ENCODE measurements at places on chromosomes 16 and 17. TPM values are rescaled to one million over a fixed set of nuclear protein-coding genes. Genes with fewer than 3 reads are reported as not detected.
A peak's percentile ranks its signal among the peaks of the same experiment; 100 is the strongest.

CCL23 gene
- polyA plus RNA-seq: 24.4 TPM

TLK2 gene
- 6.0 TPM for polyA plus RNA-seq

SLC7A6OS gene
- polyA plus RNA-seq: 4.8 TPM

SLC47A1 gene
- 34.8 TPM for polyA plus RNA-seq

QRICH2 gene
- 0.67 TPM for polyA plus RNA-seq

HELZ gene
- 20.2 TPM for polyA plus RNA-seq

KRTAP3-1 gene
- polyA plus RNA-seq: not detected

TMEM235 gene
- polyA plus RNA-seq: 0.02 TPM

COG4 gene
- polyA plus RNA-seq: 26.7 TPM

PIMREG gene
- polyA plus RNA-seq: 0.75 TPM

TMEM97 gene
- polyA plus RNA-seq: 29.5 TPM

GRCh38 chr16:23026784-23027362, 122.4 kb downstream of the USP31 start:
- H3K27me3 ChIP-seq: no peaks in the 10 kb centered on the region
- H3K4me3 ChIP-seq: no peak overlapping the region
- H3K36me3 ChIP-seq: no peaks in the 10 kb centered on the region
- no peak for DNase-seq
- no peak overlapping the region for H3K27ac ChIP-seq

DNA sequence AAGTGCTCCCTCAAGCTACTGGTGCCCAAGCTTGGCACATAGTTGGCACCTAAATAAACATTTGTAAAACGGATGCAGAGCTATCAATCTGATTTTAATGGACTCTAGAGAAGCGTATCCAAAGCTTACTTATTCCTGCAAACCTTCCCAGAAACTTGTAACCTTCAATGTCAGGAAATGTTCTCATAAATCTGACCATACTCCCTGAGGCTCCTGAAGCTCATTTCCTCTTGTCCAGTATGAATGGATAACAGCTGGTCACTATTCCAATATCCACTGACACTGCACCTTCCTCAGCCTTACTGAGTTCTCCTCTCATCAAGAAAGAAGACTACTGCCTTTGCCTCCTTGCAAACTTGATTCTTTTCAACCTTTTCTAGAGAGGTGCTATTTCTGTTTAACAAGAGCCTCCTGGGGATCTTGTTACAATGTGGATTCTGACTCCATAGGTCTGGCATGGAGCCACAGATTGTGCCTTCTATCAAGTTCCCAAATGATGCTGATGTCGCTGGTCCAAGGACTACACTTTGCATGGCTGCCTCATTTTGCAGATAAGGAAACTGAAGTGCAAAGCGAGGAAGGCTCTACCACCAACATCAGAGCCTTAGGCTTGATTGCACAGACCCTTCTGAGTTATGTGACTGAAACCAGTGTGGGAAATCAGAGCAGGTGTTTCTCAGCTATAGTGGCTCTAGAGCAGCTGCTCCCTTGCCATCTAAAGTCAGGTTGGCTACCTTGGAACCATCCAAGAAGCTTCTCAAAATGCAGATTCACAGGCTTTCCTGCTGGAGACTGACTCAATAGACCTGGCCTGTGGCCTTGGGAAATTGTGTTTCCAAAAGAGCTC, 377.8 kb downstream of the SOX9 start:
- H3K4me3 ChIP-seq: no peak overlapping the region
- no peak overlapping the region for H3K27ac ChIP-seq
- peaks cover 8% of the 10 kb centered on the region for H3K4me1 ChIP-seq

DNA sequence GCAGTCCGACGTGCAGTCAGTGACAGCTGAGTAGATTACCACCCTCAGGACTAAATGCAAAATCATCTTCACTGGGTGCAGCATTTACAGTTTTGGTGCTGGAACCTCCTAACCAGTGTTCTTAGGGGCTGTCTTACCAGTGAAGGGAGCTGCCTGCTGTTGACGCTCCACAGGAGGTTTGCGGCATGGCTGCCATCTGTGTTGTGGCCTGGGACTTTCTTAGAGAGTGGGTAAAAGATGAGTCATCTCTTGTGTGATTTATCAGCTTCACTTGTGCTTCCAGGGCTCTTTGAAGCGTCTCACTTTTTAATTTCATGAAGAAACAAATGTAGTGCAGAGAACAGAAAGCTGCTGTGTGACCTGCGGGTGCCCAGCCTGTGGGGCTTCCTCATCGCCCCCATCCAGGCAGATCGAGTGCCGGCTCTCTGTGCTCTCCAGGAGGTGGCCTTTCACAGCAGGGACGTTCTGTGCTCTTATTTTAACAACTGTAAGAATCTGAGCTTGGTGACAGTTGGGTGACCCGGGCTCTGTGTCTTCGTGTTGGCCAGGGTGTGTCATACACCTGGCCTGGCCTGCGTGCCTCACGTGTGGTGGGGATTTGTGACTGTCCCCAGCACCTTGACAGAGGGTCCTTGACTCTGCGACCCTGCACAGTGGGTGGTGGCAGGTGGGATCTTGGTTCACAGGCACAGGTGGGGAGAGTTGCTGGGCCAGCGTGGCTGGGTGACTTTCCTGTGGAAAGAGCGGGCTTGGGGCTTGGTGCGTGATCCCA, 24.3 kb upstream of the ZNF750 start:
- no peak overlapping the region for H3K4me3 ChIP-seq
- no peak for DNase-seq
- H3K4me1 ChIP-seq: no peaks in the 10 kb centered on the region

DNA sequence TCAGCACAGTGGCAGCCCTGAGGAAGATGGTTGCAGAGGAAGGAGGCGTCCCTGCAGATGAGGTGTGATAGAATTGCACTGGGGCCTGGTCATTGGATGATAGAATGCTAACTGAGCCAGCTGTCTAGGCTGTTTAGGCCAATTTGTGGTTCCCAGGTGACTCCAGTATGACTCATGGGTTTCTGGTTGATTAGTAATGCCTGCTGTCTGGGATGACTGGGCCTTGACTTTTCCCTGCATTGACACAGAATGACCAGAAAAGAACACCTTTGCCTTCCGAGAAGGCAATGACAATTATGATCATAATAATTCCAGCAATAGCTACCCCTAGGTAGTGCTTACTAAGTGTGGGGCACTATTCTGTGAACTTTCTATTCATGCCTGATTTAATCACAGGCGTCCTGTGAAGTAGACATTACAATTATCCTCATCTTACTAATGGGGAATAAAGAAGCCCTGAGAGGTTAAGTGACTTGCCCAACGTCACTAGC, 31.5 kb downstream of the USP43 start:
- no peaks in the 10 kb centered on the region for H3K4me1 ChIP-seq
- H3K36me3 ChIP-seq: peaks cover 2% of the 10 kb centered on the region
- DNase-seq: no peak
- no peak overlapping the region for H3K27ac ChIP-seq
- H3K4me3 ChIP-seq: no peak overlapping the region

DNA sequence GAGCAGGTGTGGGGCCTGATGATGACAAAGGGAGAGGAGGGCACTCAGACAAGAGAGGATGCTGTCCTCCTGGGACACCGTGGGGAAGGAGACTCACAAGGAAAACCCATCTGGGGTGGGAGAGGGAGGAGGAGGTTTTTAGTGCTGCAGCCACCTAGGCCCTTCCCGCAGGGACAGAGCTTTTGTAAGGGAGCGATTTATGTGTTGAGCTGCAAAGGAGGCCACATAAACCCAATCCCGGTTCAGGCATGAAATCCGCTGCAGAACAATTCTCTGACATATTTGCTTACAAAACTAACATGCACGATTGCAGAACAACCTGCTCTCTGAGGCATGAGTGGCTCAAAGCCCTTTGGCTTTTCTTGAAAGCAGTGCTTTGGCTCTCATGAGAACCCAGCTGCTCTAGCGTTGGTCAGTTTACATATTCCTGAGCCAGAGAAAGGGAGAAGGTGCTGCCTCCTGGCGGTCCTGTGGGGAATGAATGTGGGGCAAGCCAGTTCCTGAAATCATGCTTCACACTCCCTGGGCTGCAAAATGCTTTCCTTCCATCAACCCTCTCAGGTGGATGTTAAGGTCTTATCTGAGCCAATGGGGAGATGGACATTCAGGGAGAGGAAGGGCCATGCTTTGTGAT, 122.4 kb upstream of the NLRP1 start:
- H3K4me1 ChIP-seq: no peaks in the 10 kb centered on the region
- no peaks in the 10 kb centered on the region for H3K36me3 ChIP-seq
- H3K27ac ChIP-seq: no peak overlapping the region

DNA sequence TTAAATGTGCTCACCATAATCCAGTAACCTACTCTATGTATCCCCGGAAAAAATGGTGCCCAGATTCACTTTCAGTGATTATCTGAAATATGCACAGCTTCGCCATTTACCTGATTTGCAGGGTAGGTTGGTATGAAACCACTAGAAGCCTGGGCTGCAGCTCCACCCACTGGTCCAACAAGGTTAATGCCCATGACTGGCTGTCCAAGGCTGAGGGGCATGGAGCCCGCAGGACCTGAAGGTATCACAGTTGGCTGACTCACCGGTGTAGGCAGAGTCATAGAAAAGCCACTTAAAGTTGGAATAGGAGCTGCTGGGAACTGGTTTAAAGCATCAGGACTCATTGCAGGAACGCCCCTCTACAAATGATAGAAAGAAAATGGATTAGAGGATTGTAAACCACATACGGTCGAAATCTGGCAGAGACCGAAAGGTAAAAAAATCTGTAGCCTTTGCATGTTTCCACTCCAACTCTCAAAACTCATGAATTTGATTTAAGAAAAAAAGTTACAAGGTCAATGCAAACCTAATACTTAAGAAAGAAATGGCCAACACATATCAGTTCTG, 38.6 kb downstream of the SYNRG start:
- H3K27ac ChIP-seq: no peak overlapping the region
- peaks cover 51% of the 10 kb centered on the region for H3K36me3 ChIP-seq
- no peaks in the 10 kb centered on the region for H3K27me3 ChIP-seq
- DNase-seq: peak; percentile 39

- H3K27ac ChIP-seq: no peak overlapping the region
- H3K27me3 ChIP-seq: no peaks in the 10 kb centered on the region
- DNase-seq: peak; percentile 63
Observed at GRCh38 chr17:3012926-3013581, 50.4 kb downstream of the OR1D5 start.

GRCh38 chr17:55420776-55421178, 858 bp downstream of the MMD start:
- no peaks in the 10 kb centered on the region for H3K27me3 ChIP-seq
- peak; percentile 55 for DNase-seq
- peak overlapping the region; percentile 95 for H3K4me3 ChIP-seq
- peak overlapping the region; percentile 87 for H3K27ac ChIP-seq

DNA sequence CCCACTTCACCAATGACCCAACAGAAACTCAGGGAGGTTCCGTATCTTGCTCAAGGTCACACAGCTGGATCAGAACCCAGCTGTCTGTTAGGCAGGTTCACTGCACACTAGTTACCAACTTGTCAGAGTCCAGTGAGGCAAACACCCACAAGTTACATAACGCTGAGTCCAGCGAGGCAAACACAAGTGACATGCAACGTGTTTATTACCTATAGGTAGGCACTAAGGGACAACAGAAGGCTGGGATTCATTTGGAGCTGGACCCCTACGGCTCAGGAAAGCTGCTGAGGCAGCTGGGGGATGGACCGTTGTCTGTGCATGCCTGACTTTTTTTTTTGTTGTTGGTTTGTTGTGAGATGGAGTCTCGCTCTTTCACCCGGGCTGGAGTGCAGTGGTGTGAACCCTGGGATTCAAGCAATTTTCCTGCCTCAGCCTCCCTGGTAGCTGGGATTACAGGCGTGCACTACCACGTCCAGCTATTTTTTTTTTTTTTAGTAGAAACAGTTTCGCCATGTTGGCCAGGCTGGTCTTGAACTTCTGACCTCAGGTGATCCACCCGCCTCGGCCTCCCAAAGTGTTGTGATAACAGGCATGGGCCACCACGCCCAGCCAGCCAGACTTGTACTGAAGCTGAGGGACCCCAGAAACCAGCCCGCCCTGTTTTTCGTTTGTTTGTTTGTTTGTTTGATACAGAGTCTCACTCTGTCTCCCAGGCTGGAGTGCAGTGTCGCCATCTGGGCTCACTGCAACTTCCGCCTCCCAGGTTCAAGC, 1.9 kb upstream of the RSAD1 start:
- peak overlapping the region; percentile 87 for H3K27ac ChIP-seq
- H3K36me3 ChIP-seq: no peaks in the 10 kb centered on the region
- H3K4me1 ChIP-seq: peaks cover 72% of the 10 kb centered on the region
- DNase-seq: no peak
- H3K27me3 ChIP-seq: no peaks in the 10 kb centered on the region

GRCh38 chr17:45093444-45094110, 32.5 kb downstream of the NMT1 start:
- peaks cover 18% of the 10 kb centered on the region for H3K4me1 ChIP-seq
- DNase-seq: no peak
- H3K4me3 ChIP-seq: no peak overlapping the region
- H3K36me3 ChIP-seq: peaks cover 49% of the 10 kb centered on the region
- H3K27me3 ChIP-seq: no peaks in the 10 kb centered on the region

DNA sequence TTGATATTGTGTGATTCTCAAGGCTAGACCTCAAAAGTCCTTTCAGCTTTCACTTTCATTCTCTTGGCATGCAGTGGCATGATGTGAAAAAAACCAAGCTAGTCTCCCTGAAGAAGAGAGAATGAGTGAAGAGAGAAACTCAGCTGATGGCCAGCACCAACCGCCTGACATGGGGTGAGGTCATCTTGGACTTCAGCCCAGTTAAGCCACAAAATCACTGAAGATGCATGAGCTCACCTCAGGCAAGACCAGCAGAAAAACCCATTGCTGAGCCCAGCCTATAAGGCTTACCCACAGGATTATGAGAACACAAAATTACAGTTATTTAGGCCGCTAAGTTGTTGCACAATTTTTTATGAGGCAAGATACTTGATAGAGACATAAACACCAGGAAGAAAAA, 496.5 kb downstream of the TOX3 start:
- H3K4me3 ChIP-seq: no peak overlapping the region
- no peak for DNase-seq
- no peak overlapping the region for H3K27ac ChIP-seq
- peaks cover 5% of the 10 kb centered on the region for H3K4me1 ChIP-seq
- no peaks in the 10 kb centered on the region for H3K27me3 ChIP-seq

- no peak overlapping the region for H3K4me3 ChIP-seq
- H3K4me1 ChIP-seq: peaks cover 18% of the 10 kb centered on the region
- H3K27me3 ChIP-seq: no peaks in the 10 kb centered on the region
- peak overlapping the region; percentile 31 for H3K27ac ChIP-seq
- H3K36me3 ChIP-seq: no peaks in the 10 kb centered on the region
- DNase-seq: no peak
Observed at GRCh38 chr17:14359163-14360020, 58.5 kb downstream of the HS3ST3B1 start.

GRCh38 chr17:78127239-78127887, 1.2 kb downstream of the TMC6 start:
- H3K4me3 ChIP-seq: peak overlapping the region; percentile 18
- DNase-seq: no peak

- peaks cover 2% of the 10 kb centered on the region for H3K27me3 ChIP-seq
- H3K27ac ChIP-seq: no peak overlapping the region
- no peaks in the 10 kb centered on the region for H3K36me3 ChIP-seq
- DNase-seq: no peak
Observed at GRCh38 chr16:23055481-23055880, 93.8 kb downstream of the USP31 start.

DNA sequence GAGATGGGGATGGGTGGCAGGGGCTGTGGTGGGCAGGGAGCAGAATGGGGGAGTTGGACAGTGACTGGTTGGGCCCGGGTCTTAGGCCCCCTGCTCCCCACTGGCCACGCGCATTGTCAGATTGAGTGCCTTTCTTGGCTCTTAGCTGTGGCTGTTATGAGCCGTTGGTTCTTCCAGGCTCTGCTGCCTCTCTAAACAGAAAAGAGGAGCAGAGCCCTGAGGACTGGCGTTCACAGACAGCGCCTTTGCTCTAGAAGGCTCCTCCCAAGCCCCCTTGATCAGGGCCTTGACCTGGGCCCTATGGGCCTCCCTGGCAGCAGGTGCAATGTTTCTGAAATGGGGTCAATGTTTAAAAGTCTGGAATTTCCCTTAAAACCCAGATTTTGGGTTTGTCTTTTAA, 14.8 kb upstream of the NUDT16L1 start:
- no peak for DNase-seq
- peak overlapping the region; percentile 98 for H3K27ac ChIP-seq
- no peak overlapping the region for H3K4me3 ChIP-seq
- no peaks in the 10 kb centered on the region for H3K27me3 ChIP-seq
- H3K4me1 ChIP-seq: peaks cover 57% of the 10 kb centered on the region
